ENCODE measurements at places on chromosomes 5 and 9. TPM values are rescaled to one million over a fixed set of nuclear protein-coding genes. Genes with fewer than 3 reads are reported as not detected.

CFAP157 gene
- total RNA-seq, result not detected

RELL2 gene
- 29.9 TPM for total RNA-seq

PCDHA9 gene
- total RNA-seq, result not detected

PAPPA gene
- total RNA-seq, result 0.35 TPM

CCDC69 gene
- 40.1 TPM for total RNA-seq

PIP5KL1 gene
- total RNA-seq, result 3.7 TPM

BASP1 gene
- total RNA-seq, result 0.48 TPM

Measured in activated T-helper 17 cell treated with anti-CD3 and anti-CD28 coated beads, Interleukin-2, amount 50 U/mL, for 72 hours (primary cell).